ENCODE measurements at places on chromosomes 6 and 20.

DNA sequence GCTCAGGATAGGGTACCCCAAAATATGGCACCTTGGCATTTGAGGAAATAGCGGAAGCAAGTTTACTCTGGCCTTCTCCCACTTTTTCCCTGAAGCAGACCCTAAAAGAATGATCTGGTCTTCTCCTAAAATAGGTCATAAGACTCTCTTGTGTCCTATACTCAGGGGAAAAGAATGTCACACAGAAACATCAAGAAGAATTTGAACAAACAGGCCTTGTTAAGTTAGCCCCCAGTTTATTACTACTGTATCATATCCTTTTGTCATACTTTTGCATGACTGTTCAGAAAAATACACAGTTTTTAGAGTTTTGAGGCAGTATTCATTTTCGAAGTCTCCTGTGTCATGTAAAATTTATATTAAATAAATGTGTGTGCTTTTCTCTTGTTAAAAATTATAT lies 12.5 kb downstream of the TAAR2 start:
- no peak for DNase-seq

DNA sequence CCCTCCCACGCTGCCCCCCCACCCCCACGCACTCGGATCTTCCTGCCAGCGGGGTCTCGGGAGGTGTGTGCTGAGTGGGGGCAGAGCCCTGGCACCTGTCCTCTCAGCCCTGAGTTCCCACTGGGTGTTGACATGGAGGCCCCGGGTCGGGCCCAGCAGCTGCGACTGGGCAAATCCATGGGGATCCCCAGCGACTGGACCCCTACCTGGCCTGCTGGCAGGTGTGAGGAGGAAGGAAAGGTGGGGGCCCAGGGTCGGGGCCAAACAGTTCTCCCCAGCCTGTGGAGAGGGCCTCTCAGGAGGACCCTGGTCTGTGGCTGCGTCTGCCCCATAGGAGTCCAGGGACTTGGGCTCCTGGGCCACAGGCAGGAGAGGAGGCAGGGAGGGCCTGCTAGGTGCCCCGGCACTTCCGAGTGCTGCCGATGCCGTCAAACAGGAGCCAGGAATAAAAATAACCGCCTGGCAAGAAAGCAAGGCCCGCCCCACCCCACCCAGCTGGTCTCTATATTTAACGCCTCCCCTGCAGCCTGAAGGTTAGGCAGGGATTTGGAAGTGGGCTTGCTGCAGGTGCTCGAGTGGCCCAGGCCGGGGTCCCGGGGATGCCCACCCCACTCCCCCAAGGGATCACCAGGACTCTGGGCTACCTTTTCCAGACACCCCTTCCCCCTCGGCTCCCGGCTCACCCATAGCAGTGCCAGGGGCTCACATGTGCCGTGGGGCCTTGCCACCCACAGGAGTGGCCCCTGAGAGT lies 1.4 kb upstream of the EEF1A2 start:
- DNase-seq, result no peak

DNA sequence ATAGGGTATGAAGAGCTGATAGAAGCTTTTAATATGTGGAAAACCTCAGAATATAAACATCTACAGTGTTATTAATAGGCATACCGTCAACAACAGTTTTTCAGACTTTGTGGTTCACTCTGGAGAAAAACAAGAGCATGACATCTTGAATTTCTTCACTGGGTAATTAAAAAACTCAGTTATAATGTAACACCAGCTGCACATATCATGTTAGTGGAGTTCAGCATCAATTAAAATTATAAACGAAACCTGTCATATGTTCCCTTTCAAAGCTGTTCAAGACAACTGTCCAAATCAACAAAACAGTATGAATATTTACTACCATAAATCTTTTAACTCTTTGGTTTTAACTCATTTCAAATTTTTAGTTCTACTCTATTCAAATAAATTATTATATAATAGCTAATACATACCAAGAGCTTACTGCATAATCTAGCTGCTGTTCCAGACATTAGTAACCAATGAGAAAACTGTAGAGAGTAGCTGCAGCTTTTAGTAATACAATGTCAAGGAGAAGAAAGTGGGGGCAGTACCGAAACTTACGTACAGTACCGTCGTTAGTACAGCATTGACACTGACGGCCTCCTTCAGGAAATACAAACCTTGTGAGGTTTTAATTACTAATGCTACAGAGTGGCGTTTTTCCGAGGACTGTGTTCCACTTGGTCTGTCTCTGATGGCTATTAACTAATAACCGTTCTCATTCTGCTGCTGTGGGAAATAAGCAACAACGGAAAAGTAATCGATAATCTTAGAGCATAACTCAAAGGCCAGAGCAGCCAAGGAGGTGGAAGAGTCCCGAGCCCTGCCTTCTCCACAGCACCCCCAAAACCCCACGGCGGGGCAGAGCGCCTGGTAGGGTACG lies 532 bp upstream of the PM20D2 start:
- DNase-seq, result no peak

- no peak for DNase-seq
These were observed 453.1 kb upstream of the MARCKS start for GRCh38 chr6:113403966-113404595.

GRCh38 chr20:37968841-37969401 lies 64.3 kb downstream of the TTI1 start:
- no peak for DNase-seq

DNA sequence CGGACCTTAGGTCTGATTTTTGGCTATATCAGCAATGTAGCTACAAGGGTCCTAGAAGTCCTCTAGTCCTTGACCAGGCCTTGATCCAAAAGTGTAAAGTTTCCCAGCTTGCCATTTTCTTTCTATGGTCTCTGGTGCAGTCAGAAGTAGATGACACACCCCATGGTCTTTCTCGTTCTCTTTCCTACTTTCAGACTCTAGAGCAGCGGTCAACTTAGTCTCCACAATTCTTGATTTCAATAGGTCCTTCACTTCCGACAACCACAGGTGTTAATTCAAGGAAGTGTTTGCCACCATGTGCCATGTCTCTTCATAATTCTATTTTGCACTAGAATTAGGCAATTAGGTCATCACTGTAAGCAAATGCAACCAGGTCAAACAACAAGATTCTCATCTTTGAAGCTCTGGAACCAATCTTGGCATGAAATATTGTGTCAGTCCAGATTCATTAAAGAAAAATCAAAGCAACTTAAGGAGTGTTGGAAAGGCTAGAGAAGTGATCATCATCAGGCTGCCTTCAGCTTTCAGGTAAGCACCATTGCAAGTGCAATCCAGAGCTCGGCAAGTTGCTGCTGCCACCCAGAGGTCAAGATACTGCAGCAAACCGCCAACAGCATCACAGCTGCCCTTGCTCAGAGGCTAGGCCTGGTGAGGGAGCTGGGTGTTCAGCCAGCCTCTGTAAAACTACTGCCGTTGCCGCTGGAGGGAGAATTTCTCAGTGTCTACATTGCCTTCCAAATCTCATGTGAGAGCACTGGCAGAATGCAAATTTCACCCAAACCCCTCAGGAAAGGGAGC lies 5.6 kb upstream of the SYNE1 start:
- no peak for DNase-seq

- no peak for DNase-seq
These were observed 54.3 kb upstream of the NFATC2 start for GRCh38 chr20:51596668-51597388.

- no peak for DNase-seq
These were observed 192.4 kb downstream of the SLC24A3 start for GRCh38 chr20:19404826-19405225.

GRCh38 chr6:27297857-27298730 lies 14.0 kb downstream of the POM121L2 start:
- DNase-seq, result no peak

GRCh38 chr6:169738204-169738975 lies 13.0 kb downstream of the DYNLT2 start:
- no peak for DNase-seq

- DNase-seq, result no peak
These were observed 169.9 kb downstream of the CD24 start for GRCh38 chr6:106804346-106805335.

- DNase-seq, result no peak
These were observed 24.9 kb downstream of the COL21A1 start for GRCh38 chr6:56222499-56222898.
